ENCODE measurements at places on chromosomes 11 and 22. TPM values are rescaled to one million over a fixed set of nuclear protein-coding genes. Genes with fewer than 3 reads are reported as not detected.

The SLC1A2 gene
- not detected for total RNA-seq

The RTCB gene
- 146 TPM for total RNA-seq

The UCP3 gene
- total RNA-seq: 1.2 TPM

The FAM111B gene
- 26.7 TPM for total RNA-seq

The MFRP gene
- total RNA-seq: not detected

The CCDC86 gene
- 108 TPM for total RNA-seq

The OR2AG1 gene
- total RNA-seq: not detected

The VPS37C gene
- 34.9 TPM for total RNA-seq

The SULT4A1 gene
- total RNA-seq: not detected

The NUDT8 gene
- total RNA-seq: 50.6 TPM

The APOBEC3A gene
- total RNA-seq: not detected

The PLCB3 gene
- 69.0 TPM for total RNA-seq

GRCh38 chr11:113553235-113553634 is 78.0 kb upstream of the DRD2 start:
- peak; percentile 93 for DNase-seq

DNA sequence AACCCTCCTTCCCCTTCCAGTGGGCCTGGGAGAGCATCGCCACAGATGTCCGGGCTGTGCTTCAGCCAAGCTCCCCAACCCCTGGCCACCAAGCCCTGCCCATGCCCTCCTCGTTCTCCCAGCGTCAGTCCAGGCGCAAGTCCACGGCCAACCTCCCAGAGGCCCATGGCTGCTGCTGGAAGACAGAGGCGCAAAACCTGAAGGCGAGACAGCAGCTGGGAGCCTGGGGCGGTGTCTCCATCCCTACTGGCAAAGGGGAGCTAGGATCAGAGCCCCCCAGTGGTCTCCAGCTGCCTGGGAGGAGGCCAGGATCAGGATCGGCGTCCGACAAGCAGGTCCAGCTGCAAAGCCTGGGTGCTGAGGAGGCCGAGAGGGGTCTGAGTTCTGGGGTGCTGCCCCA is 1.9 kb downstream of the TSGA10IP start:
- DNase-seq: no peak

GRCh38 chr11:74397501-74398243 is 561 bp downstream of the PGM2L1 start:
- peak; percentile 77 for DNase-seq

DNA sequence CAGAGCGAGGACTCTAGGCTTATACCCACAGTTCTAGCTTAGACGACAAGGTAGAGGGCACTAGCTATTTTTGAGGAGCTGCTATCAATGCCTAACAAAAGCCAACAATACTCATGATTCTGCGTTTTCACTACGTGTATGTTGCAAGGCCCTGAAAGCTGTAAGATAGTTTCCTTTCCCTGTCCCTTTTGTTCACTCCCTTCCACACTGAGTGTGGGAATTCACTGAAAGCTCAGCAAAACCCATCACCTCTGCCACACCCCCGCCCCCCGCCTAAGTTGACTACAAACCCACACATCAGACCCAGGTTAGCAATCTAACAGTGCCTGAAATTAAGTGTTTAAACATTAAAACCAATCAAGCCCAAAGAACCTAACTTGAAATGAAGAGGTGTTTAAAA is 6.2 kb upstream of the LDLRAD3 start:
- DNase-seq: no peak

GRCh38 chr11:44694443-44694842 is 32.3 kb upstream of the TSPAN18 start:
- DNase-seq: no peak

DNA sequence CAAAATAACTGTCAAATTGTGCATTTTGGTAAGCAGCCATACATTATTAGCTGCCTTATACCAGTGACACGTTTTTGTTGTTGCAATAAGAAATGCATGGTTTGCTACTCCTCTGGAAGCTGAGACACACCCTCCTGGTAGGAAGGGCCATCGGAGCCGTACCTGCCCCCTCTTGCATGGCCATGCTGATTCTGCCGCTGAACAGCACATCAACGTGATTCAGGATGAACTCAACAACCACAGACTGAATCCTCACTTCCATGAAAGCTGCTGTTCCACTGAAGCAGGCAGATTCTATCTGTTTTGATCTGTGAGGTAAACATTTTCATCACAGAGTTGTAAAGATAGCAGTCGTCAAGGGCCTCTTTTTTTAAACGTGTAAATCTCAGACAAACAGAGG is 38.6 kb upstream of the TP53AIP1 start:
- DNase-seq: peak; percentile 87

DNA sequence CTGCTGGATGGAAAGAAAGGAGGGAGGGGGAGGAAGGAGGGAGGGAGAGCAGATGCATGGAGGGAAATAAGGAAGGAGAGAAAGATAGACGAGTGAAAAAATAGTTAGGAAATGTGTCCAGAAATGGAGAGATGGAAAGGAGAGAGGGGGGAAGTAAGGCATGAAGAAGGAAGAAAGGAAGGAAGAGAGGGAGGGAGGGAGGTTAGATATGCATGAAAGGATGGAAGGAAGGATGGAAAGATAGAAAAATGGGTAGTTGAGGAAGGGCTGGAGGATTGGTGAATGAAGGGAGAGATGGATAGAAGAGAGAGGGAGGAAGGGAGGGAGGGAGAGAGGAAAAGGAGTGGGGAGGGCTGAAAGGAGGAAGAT is 19.6 kb downstream of the LINC01488 start:
- no peak for DNase-seq

GRCh38 chr22:22952531-22953280 is 65.1 kb downstream of the IGLL5 start:
- no peak for DNase-seq

DNA sequence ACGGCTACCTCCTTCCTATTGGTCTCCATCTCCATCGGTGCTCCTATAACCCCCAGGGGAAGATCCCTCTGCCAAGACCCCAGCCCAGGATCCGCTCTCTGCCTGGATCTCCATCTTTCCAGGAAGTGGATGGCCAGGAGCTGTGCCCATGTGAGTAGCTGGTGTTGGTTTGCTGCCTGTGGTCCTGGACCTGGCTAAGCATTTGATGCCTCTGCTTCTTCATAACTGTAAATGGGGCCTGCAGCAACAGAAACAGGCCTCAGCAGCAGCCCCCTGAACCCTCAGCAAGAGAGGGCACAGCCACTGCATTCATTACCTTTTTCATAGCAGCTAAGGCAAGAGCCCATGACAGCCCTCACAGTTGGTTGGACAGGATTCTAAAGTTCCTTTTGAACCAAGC is 26.6 kb upstream of the CSNK2A3 start:
- DNase-seq: no peak

DNA sequence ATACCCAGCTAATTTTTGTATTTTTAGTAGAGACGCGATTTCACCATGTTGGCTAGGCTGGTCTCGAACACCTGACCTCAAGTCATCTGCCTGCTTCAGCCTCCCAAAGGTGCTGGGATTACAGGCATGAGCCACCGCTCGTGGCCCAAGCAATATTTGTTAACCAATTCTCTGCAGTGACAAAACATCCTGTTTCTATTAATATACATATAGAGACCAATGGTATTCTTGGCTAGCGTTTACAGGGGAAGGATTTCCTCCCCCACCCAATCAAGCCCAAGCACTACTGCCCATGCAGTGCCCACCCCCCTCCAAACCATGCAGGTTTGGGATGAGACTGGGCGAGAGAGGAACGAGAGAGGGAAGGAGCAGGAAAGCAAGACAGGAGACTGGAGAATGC is 53.1 kb downstream of the APOL3 start:
- no peak for DNase-seq

DNA sequence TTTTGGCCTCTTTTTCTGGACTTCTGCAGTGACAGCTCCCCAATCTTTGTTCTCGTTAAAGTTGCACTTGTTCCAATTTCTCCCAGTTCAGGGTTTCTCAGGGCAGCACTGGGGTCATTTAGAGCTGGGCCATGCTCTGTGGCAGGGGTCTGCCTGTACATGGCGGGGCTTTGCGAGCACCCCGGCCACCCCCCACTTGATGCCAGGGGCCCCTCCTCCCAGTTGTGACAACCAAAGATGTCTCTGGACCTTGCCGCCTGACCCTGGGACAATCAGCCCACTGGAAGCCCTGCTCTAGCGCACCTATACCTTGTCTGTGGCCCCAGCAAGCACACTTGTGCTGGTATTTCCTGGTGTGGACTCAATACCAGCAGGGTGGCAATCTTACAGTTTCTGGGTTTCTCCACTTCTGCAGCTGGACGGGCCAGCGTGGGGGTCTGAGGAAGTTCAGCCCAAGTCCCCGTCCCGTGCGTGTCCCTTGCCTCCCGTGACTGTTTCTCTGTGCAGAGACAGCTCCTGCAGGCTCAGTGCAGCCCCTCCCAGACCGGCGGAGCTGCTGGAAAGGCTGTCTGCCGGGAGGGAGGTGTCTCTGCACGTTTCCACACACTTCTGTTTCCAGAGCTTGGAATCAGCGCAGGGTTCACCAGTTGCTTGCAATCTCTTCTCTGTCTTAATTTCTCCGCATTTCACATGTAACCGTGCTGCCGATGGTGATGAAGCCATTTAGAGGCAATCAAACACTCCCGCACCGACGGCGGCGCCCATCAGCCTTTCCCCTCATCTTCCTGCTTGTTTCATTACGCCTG is 1328.9 kb downstream of the BRD1 start:
- no peak for DNase-seq

- DNase-seq: no peak
Measured at GRCh38 chr11:12303421-12304149, 73.8 kb upstream of the PARVA start.

- no peak for DNase-seq
Measured at GRCh38 chr22:30891443-30891755, 77.2 kb downstream of the MORC2 start.

GRCh38 chr11:113405724-113406478 is 18.3 kb downstream of the ANKK1 start:
- no peak for DNase-seq

GRCh38 chr11:97965849-97966646 is 1054.7 kb upstream of the CNTN5 start:
- DNase-seq: peak; percentile 82

- DNase-seq: no peak
Measured at GRCh38 chr11:1968454-1969002, 21.4 kb downstream of the MRPL23 start.

DNA sequence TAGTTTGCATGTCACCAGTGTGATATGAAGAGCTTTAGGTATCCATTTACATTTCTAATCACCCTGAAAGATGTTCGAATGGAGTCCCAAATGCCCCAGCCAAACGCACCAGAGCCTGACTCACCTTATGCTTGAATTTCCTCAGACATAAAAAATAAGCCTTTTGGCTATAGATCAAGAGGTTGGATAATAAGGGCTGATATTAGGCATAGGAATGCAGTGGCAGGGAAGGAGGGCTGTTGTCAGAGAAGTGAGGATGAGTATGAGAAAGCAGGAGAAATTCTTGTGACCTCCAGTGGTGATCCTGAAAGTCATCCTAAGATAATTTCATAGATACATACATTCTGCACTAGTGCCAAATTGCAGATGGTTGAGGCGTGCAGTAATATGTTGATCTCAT is 264.6 kb downstream of the NELL1 start:
- DNase-seq: no peak

DNA sequence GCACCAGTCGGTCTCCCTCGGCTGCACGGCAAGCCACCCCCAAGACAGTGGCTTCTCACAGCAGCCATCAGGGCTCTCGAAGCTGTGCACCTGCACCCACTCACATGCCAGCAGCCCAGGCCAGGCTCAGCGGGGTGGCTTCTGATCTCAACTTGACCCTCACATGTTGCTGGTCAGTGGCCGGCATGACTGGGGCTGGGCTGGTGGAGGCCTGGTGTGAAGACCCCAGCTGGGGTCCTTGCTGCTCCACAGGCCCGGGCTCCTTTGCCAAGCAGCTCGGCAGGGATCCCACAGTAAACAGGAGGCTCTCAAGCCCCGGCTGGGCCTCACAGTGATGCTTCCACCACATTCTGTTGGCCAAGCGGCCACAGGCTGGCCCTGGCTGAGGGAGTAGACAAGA is 128.2 kb downstream of the BRD1 start:
- no peak for DNase-seq

DNA sequence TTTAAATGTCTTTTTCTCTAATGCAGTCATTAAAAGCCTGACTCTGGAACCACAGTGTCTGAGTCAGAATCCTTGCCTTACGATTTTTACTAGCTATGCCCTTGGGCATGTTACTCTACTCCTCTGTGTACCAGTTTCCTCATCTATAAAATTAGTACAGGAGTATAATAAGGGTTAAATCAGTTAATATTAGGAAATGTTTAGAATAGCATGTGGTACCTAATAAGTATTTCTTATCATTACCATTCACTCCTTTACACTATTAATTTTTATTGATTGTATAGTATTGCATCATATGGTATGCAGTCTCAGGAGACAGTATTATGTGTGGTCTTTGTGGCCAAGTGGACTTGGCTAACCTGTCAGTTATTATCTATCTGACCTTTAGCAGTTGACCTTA is 68.2 kb downstream of the METTL15 start:
- DNase-seq: peak; percentile 71

DNA sequence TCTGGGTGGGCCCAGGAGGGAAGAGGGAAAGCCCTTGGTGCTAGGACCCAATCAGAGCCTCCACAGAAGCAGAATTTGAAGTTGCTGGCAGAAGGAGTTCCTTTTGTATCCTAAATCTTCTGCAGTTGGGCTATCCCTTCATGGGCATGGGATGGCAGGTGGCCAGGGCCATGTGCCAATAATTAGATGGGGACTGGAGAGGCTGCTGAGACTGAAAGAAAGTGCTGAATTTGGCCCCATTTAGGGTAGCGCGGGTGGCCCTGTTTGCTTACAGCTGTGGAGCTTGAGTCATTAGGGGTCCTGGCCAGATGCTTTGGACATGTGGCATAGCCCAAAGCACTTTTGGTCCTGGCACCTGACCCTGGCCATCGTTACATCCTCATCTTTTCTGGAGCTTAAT is 27.1 kb downstream of the PARVA start:
- DNase-seq: no peak

- no peak for DNase-seq
Measured at GRCh38 chr11:75631086-75631730, 37.6 kb downstream of the MAP6 start.

DNA sequence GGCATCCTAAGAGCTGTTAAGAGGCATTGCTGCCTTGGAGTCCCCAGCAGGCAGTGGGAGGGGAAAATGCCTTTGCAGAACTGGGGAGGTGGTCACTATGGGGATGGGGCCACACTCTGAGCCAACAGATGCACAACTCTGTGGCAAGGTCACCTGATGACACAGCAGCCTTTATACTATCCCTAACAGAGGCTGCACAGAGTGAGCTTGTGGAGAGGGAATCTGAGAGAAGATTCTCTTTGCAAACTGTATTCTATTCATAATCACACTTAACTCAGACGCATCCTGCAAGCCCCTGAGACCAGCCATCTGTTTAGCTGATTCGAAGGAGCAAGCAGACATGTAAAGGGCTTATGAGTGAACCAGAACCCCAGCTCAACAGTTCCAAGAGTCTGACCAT is 49.0 kb upstream of the TTC12 start:
- no peak for DNase-seq

- no peak for DNase-seq
Measured at GRCh38 chr11:6962673-6963072, 36.4 kb downstream of the ZNF215 start.
